Pancreas (tissue), 10 donors: ENCODE measurements at places on chromosomes 1 and 21.

DNA sequence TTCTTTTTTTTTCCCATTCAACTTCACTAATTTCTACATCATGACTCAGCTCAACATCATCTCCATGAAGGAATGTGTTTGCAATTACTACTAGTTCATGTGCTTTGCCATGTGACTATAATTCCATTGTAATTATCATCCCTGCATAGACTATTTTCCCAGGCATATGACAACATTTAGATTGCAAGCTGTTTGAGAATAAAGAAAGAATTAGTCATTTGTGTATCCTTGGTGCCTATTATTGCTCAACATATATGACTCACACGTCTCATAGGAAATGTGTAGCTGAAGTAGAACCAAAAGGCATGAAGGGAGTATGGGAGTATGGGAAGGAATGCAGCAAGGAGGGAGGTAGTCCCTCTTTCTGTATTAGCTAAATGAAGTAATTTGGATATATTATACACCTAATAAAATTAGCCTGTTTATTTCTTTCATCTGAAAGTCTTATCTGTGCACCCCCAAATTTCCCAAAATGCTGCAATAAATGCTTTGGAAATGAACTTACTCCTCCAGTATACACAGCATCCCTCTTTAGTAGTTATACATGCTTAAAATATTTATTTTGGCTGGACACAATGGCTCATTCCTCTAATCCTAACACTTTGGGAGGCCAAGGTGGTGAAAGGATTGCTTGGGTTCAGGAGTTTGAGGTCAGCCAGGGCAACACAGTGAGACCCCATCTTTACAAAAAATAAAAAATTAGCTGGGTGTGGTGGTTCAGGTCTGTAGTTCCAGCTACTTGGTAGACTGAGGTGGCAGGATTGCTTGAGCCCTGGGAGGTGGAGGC, 316.9 kb upstream of the ADGRL4 start:
- no peaks in the 10 kb centered on the region for H3K36me3 ChIP-seq
- no peaks in the 10 kb centered on the region for H3K27me3 ChIP-seq
- no peaks in the 10 kb centered on the region for H3K4me1 ChIP-seq
- H3K4me3 ChIP-seq, result no peak overlapping the region
- no peak for DNase-seq

- no peak for DNase-seq
- H3K36me3 ChIP-seq, result no peaks in the 10 kb centered on the region
- no peaks in the 10 kb centered on the region for H3K4me1 ChIP-seq
Measured at GRCh38 chr1:3943806-3944577, 43.9 kb upstream of the C1orf174 start.

DNA sequence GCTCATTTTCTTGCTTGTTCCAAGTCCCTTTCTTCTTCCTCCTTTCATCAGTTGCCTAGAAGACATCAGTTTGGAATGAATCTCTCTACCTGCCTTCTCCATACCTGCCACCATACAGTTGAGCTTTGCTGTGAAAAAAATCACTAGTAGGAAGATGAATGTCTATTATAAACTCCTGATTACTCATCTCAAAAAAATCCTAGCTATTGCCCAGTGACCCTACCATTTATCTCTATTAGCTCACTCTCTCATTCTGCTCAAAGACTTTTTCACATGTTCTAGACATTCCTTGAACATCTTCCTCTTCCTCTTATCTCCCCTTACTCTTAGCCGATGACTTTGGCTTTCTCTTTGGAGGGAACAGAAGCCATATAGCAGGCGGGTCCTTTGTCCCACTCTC, 49.7 kb upstream of the HMGB4 start:
- H3K27ac ChIP-seq, result no peak overlapping the region
- no peaks in the 10 kb centered on the region for H3K27me3 ChIP-seq
- no peak overlapping the region for H3K4me3 ChIP-seq
- no peaks in the 10 kb centered on the region for H3K36me3 ChIP-seq
- no peak for DNase-seq

DNA sequence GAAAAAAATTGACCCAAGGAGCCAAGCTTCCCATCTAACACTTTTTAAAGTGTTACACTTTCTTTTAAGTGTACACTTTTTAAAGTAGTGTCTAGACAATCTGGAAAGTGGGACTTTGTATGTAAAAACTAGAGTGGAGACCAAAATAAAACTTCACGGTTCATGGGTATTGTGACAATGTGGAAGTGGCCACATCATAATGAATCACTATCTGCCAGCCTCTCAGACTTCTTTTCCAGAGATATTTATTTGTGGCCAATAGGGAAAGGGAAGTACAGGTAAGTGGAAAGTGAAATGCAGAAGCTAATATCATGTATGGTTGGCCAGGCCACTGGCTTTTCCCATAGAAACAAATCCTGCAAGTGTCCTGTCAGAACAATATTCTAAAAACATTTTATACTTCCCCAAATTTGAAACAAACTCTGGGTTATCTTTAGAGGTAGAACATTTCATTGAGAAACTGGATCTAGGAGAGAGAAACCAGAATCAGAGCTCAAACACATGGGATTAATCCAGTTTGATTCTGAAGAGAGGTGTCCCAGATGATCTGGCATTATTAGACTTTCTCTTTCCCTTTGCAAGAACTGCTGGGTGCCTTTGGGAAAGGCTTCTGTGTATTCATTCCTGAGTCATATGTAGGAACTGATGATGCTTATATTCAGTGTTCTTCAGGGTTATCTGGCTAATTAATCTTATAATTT, 2.0 kb downstream of the TNFSF18 start:
- H3K4me3 ChIP-seq, result no peak overlapping the region
- no peaks in the 10 kb centered on the region for H3K27me3 ChIP-seq
- peaks cover 10% of the 10 kb centered on the region for H3K4me1 ChIP-seq

GRCh38 chr1:170510163-170510562, 21.8 kb upstream of the GORAB start:
- H3K27me3 ChIP-seq, result no peaks in the 10 kb centered on the region
- no peaks in the 10 kb centered on the region for H3K36me3 ChIP-seq
- H3K4me3 ChIP-seq, result no peak overlapping the region
- no peak for DNase-seq
- no peaks in the 10 kb centered on the region for H3K4me1 ChIP-seq

DNA sequence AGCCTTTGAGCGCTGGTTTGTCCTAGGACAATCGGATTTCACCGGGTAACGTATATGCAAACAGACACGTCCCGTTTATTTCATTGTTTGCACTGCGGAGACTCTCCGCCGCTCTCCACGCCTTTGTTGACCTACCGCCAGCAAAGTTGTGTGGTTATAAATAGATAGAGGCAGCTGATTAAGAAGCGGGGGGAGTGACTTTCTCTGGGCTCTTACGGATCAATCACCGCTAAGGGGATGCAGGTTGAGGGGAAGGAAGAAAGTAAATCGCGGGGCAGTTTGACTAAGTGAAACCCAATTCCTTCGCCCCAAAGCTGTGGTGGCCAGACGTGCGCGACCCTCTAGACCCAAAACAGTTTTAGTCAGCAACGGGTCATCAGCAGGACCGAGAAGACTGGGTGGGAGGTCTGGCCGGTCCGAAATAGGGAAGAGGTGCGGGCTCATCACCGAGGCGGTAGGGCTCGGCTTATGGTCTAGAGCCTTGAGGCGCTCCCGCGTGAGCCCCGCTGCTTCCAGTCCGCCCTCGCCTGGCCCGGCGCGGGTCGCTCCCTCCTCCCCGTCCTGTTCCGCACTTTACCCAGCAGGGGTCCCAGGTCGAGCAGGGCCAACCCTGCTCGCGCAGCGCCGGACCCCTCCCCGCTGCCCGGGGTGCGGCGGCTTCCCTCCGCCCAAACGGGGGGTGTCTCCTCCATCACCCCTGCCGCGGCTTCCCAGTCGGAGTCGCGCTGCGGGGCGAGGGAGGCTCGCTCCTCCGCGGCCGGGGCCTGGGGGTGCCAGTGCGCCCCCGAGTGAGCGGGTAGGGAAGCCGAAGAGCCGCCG, 120.8 kb upstream of the RRP15 start:
- no peaks in the 10 kb centered on the region for H3K36me3 ChIP-seq
- H3K4me1 ChIP-seq, result peaks cover 5% of the 10 kb centered on the region
- H3K4me3 ChIP-seq, result peak overlapping the region; percentile 54
- no peak for DNase-seq
- peaks cover 6% of the 10 kb centered on the region for H3K27me3 ChIP-seq

- H3K4me3 ChIP-seq, result no peak overlapping the region
- no peaks in the 10 kb centered on the region for H3K27me3 ChIP-seq
- no peaks in the 10 kb centered on the region for H3K36me3 ChIP-seq
- DNase-seq, result peak; percentile 31
Measured at GRCh38 chr1:204837440-204838084, 33.1 kb upstream of the NFASC start.

DNA sequence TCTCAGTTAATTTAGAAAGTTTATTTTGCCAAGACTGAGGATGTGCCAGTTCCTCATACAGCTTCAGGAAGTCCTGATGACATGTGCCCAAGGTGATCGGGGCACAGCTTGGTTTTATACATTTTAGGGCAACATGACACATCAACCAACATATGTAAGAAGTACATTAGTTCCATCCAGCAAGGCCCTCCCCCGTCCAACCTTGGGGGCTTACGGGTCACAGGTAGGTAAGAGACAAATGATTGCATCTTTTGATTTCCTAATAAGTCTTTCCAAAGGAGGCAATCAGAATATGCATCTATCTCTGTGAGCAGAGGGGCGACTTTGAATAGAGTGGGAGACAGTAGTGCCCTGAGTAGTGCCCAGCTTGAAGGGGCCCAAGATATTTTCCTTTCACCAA, 19.6 kb upstream of the HAO2 start:
- no peak overlapping the region for H3K27ac ChIP-seq
- no peaks in the 10 kb centered on the region for H3K27me3 ChIP-seq
- no peaks in the 10 kb centered on the region for H3K4me1 ChIP-seq
